ENCODE measurements at places on chromosomes 5 and 9.

DNA sequence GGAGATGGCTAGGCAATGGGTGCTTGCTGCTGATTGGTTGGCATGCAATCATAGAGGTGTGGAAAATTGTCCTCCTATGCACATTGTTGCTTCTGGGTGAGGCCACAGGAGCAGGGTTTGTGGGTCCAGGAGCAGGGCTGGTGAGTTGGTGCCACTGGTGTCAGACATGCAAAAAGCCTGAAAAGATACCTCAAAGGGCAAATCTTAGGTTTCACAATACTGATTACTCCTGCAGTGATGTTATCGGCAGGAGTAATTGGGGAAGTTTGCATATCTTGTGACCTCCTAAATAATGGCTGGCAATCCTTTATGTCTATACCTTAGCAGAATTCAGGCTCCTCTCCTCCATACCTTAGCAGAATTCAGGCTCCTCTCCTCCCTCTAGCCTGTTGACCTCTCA is 25.2 kb downstream of the SLC25A48 start:
- DNase-seq, result no peak

GRCh38 chr5:71932131-71932654 is 175.1 kb upstream of the MAP1B start:
- DNase-seq, result no peak

DNA sequence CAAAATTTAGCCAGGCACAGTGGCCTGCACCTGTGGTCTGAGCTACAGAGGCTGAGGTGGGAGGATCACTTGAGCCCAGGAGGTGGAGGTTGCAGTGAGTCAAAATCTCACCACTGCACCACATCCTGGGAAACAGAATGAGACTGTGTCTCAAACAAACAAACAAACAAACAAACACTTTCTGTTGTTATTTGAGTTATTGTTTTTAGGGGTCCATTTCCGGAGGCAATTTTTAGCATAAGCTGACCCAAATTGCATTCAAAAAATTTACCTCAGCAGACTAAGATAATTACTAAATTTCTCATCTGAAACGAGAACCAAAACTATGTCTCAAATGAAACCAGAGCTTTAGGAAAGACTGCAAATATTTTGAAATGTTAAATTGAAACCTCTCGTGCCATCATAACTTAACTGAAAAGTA is 1485.1 kb downstream of the EFNA5 start:
- DNase-seq, result no peak

DNA sequence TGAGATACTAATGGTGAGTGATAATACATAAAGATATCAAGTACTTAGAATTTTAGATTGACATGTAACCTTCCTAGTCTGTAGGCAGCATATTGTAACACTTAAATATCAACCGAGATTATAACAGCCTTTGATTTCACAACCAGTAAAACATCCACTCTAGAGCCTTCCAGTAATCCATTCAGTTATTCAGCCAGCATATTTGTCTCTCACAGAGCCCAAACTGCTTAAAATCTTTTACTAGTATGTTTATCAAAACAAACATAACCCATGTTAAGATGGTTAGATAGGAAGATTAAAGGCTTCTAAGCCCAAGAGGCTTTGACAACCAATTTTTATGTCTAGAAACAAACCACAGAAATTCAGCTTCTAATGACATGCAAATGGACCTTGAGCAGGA is 177.9 kb upstream of the FST start:
- no peak for DNase-seq

Data from activated T-cell treated with anti-CD3 and anti-CD28 coated beads for 1 hour (primary cell).